ENCODE measurements at places on chromosomes 6 and 20. TPM values are rescaled to one million over a fixed set of nuclear protein-coding genes. Genes with fewer than 3 reads are reported as not detected.

CYB5R4 gene
- 23.6 TPM for total RNA-seq

GRCh38 chr6:80142586-80142985 is 36.1 kb downstream of the BCKDHB start:
- peaks cover 18% of the 10 kb centered on the region for H3K36me3 ChIP-seq
- no peak for DNase-seq
- H3K27me3 ChIP-seq, result no peaks in the 10 kb centered on the region

DNA sequence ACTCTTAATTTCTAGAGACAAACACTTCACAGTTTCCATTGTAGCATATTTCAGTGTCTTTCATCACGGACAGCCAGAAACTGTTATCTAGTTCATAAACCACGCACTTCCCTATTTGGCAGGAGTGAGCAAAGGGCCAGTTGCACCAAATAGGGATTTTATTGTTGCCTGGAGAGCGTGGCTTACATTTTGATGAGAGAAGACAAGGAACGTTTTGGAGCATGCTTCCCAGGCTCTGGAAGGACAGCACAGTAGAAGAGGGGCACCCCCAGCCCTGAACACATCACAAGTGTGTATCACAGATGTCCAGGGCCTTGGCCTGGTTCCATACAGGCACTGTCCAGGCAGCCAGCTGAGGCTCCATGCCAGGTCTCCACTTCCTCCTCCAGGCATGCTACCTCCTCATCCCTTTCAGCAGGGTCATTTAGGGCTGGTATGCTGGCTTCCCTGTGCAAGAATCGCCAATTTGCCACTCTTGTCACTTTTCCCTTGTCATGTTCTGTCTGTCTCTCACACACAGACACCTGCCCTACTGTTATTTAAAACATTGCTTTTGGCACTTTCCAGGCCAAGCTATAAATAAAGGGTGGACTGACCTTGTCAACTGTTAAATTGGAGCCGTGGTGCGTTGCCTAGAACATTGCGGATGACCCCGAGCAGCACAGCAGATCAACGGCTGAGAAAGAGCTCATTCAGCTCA is 235.0 kb upstream of the GMDS start:
- no peaks in the 10 kb centered on the region for H3K27me3 ChIP-seq
- peaks cover 2% of the 10 kb centered on the region for H3K4me1 ChIP-seq
- DNase-seq, result no peak

DNA sequence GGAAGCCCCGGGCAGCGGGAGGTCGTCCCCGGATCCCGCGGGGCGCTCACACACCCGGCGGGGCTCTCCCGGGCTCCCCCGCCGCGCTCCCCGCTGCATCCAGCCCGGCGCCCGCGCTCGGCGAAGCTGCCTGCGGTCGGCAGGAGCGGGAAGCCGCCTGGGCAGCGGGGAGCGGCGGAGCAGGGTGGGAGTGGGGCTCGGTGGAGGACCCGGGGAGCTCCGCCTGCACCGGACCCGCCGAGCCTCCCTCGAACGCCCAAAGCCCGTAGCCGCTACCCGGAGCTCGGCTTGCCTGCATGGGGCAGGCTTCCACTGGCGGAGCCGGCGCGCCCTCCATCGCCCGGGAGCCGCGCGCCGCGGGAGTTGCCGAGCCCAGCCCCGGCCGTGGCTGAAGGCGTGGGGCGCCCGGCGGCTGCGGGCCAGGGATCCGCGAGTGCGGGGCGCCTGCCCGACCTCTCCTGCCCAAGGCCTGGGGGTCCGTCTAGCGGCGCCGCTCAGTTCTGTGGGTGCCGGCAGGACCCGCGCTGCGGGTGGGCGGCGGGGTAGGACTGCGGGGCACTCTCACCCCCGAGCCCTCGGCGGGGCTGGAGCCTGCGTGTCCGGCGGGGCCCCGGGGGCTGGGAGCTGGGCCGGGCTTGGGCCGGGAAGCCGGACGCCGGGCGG is 671 bp downstream of the CDH4 start:
- H3K27ac ChIP-seq, result no peak overlapping the region
- no peaks in the 10 kb centered on the region for H3K36me3 ChIP-seq
- peaks cover 2% of the 10 kb centered on the region for H3K4me1 ChIP-seq
- H3K4me3 ChIP-seq, result no peak overlapping the region
- peaks cover 80% of the 10 kb centered on the region for H3K27me3 ChIP-seq

- H3K27me3 ChIP-seq, result no peaks in the 10 kb centered on the region
- H3K4me1 ChIP-seq, result no peaks in the 10 kb centered on the region
- DNase-seq, result no peak
- H3K27ac ChIP-seq, result no peak overlapping the region
- no peaks in the 10 kb centered on the region for H3K36me3 ChIP-seq
Measured at GRCh38 chr6:130326496-130326895, 39.3 kb upstream of the TMEM200A start.

DNA sequence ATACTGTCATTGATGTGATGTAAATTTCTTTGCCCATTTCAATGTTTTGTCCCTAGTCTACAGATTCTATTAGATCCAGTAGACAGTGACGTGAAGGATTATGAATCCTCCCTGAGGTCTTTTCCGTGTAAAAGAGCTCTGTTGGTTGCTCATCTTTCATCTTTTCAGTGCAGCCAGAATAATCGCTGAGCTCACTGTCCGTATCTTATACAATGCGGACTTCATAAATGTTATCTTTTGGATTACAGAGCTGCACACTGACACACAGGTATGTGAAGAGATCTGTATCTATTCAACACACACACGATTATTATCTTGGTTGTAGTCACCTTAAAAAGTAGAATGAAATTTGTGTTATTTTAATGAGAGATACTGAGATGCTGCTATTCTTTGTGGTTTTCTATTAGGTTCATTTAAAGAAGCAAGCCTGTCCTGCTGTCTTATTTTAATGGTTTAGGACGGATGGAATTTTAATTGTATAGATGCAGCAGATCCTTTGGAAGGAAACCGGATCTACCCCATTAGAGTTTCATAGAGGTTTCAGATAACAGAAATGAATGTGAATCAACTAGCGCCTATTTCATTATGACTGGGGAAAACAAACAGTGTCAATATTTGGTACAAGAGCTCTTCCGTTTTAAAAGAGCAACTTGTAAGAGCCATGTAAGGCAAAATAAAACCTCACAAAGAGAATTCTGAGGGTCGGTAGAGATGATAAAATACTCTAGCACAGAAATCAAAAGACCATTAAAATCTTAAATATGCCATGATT is 79.4 kb downstream of the BMP6 start:
- no peak overlapping the region for H3K27ac ChIP-seq
- H3K4me3 ChIP-seq, result no peak overlapping the region
- H3K27me3 ChIP-seq, result peaks cover 34% of the 10 kb centered on the region
- no peak for DNase-seq

KIAA1755 gene
- 0.29 TPM for total RNA-seq

GSTA2 gene
- total RNA-seq, result 10.7 TPM

ATF6B gene
- total RNA-seq, result 89.4 TPM

L3MBTL1 gene
- 42.8 TPM for total RNA-seq

DNA sequence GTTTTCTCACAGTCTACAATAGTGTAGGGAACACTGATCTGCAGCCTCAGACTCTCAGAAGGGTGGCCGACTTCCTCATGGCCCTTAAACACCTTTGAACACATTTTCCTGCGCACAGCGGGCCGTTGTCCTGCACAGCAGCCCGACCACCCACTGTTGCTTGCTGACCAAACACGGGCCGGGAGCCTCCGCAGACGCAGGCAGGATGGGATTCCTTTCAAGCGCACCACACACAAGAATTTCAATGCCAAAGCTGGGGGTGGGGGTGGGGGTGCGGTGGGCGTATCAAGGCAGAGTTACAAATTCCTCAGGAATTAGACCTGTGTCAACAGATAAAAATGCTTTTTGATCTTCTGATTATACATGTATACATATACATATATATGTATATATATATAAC is 74.5 kb downstream of the HUS1B start:
- H3K27ac ChIP-seq, result no peak overlapping the region
- H3K27me3 ChIP-seq, result no peaks in the 10 kb centered on the region
- no peaks in the 10 kb centered on the region for H3K36me3 ChIP-seq
- no peak overlapping the region for H3K4me3 ChIP-seq
- peaks cover 9% of the 10 kb centered on the region for H3K4me1 ChIP-seq

LY6G6F gene
- total RNA-seq, result not detected

DNA sequence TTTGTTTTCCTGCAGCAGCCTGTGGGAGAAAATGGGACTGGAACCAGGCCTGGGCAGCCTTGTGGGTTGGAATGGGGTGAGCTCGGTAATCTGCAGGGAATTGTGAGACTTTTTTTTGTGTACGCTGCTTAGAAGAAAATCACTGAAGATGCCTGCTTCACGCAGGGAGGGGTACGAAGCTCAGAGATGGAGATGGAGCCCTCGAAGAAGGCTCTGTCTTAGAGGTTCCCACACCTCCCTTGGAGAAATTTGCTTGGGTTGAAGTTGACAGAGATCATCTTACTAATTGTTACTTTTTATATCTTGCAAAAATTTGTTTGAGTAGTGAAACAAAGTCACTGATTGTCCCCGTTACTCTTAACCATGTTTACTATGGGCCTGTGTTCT is 894 bp downstream of the PYGB start:
- peak overlapping the region; percentile 94 for H3K4me3 ChIP-seq
- H3K27me3 ChIP-seq, result no peaks in the 10 kb centered on the region
- no peak for DNase-seq
- H3K36me3 ChIP-seq, result no peaks in the 10 kb centered on the region
- peaks cover 36% of the 10 kb centered on the region for H3K4me1 ChIP-seq
- peak overlapping the region; percentile 88 for H3K27ac ChIP-seq

DNA sequence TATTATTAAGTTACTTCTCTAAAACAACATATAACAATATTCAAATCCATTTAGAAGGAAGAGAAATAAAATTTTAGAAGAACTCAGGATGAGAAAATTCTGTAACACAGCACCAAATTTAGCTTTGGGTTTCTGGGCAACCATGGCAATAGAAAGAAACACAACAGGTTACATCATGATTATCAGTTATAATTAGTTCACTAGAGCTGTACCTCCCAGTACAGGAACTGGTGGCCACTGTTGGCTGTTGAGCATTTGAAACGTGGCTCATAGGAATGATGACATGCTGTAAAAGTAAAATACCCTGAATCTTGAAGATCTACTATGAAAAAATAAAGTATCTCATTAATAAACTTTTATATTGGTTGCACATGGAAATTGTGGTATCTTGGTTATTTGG is 23.7 kb upstream of the MAP3K4 start:
- H3K27ac ChIP-seq, result no peak overlapping the region
- no peaks in the 10 kb centered on the region for H3K36me3 ChIP-seq
- H3K27me3 ChIP-seq, result no peaks in the 10 kb centered on the region
- H3K4me1 ChIP-seq, result no peaks in the 10 kb centered on the region
- DNase-seq, result no peak
- H3K4me3 ChIP-seq, result no peak overlapping the region

GRCh38 chr6:166559211-166559610 is 27.3 kb downstream of the RAMACL start:
- no peak overlapping the region for H3K27ac ChIP-seq
- no peaks in the 10 kb centered on the region for H3K27me3 ChIP-seq
- no peak for DNase-seq
- peaks cover 4% of the 10 kb centered on the region for H3K4me1 ChIP-seq
- H3K4me3 ChIP-seq, result no peak overlapping the region

SLC22A7 gene
- total RNA-seq, result not detected

GRCh38 chr20:25250508-25250907 is 2.6 kb downstream of the PYGB start:
- no peak overlapping the region for H3K27ac ChIP-seq
- no peaks in the 10 kb centered on the region for H3K27me3 ChIP-seq
- no peaks in the 10 kb centered on the region for H3K36me3 ChIP-seq
- no peak for DNase-seq
- no peak overlapping the region for H3K4me3 ChIP-seq
- H3K4me1 ChIP-seq, result peaks cover 31% of the 10 kb centered on the region

GRCh38 chr20:14445902-14446301 is 108.5 kb upstream of the FLRT3 start:
- no peaks in the 10 kb centered on the region for H3K36me3 ChIP-seq
- no peak for DNase-seq
- H3K27ac ChIP-seq, result no peak overlapping the region
- H3K4me1 ChIP-seq, result peaks cover 12% of the 10 kb centered on the region
- no peak overlapping the region for H3K4me3 ChIP-seq

C6orf58 gene
- total RNA-seq, result not detected

SNAP25 gene
- total RNA-seq, result 8.2 TPM

GRCh38 chr6:120805276-120805675 is 529.0 kb downstream of the TBC1D32 start:
- no peaks in the 10 kb centered on the region for H3K4me1 ChIP-seq
- no peaks in the 10 kb centered on the region for H3K36me3 ChIP-seq
- DNase-seq, result no peak
- H3K27ac ChIP-seq, result no peak overlapping the region

DNA sequence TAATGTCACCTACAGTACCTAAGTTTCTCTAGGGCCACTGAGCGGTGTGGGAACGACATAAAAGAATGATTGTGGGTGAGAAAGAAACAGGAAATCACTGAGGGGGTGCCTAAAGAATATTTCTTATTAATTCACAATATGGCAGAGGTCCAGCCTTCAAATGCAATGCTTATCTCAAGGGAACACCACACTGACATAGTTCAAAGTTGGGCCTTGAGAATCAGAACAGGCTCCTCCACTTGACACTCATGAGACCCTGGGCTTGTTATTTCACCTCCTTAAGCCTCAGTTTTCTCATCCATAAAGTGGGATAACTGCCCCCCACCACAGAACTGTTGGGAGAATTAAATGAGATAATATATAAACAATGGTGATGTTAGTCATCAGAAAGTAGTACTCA is 40.4 kb upstream of the ARHGAP18 start:
- no peaks in the 10 kb centered on the region for H3K4me1 ChIP-seq
- H3K36me3 ChIP-seq, result no peaks in the 10 kb centered on the region
- no peak overlapping the region for H3K27ac ChIP-seq
- no peaks in the 10 kb centered on the region for H3K27me3 ChIP-seq
- H3K4me3 ChIP-seq, result no peak overlapping the region

DNA sequence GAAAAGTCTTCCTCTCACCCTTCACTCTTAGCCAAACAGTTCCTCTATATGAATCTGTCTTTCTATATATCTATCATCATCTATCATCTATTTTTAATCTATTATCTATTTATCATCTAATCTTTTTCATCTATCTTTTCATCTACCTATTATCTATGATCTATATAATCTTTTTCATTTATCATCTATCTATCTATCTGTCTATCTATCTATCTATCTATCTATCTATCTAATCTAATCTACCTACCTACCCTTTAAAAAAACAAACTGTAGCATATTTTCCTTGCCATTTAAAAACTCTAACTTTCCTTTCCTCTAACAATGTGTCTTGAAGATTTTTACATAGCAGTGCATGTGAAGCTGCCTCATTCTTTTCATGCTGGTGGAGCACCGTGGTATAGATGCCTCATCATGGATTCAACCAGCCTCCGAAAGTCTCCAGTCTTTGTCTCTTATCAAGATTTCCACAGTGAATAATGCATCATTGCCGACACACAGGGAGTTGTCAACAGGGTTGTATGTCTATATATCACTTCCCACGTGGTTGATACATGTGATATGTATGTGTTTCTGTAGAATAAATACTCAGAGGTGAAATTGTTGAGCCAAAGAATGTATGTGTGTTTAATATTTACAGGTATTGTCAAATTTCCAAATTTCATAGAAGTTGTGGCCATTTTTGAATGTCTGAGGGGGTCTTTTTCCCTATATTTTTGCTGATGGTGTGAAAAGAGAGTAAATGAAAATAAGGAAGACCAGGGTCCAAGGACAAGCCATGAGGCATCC is 51.3 kb downstream of the VEGFA start:
- no peak overlapping the region for H3K4me3 ChIP-seq
- H3K27me3 ChIP-seq, result peaks cover 1% of the 10 kb centered on the region
- H3K4me1 ChIP-seq, result peaks cover 53% of the 10 kb centered on the region
- DNase-seq, result no peak
- H3K27ac ChIP-seq, result peak overlapping the region; percentile 12
- H3K36me3 ChIP-seq, result no peaks in the 10 kb centered on the region

GRCh38 chr6:3233321-3233720 is 5.9 kb upstream of the TUBB2B start:
- no peaks in the 10 kb centered on the region for H3K36me3 ChIP-seq
- peaks cover 17% of the 10 kb centered on the region for H3K27me3 ChIP-seq
- peak overlapping the region; percentile 55 for H3K27ac ChIP-seq
- peak overlapping the region; percentile 87 for H3K4me3 ChIP-seq

GRCh38 chr6:95208621-95209020 is 368.7 kb upstream of the MANEA start:
- no peak for DNase-seq
- H3K27me3 ChIP-seq, result no peaks in the 10 kb centered on the region
- no peaks in the 10 kb centered on the region for H3K36me3 ChIP-seq
